ENCODE measurements at places on chromosomes 3 and 15.
A peak's percentile ranks its signal among the peaks of the same experiment; 100 is the strongest.

DNA sequence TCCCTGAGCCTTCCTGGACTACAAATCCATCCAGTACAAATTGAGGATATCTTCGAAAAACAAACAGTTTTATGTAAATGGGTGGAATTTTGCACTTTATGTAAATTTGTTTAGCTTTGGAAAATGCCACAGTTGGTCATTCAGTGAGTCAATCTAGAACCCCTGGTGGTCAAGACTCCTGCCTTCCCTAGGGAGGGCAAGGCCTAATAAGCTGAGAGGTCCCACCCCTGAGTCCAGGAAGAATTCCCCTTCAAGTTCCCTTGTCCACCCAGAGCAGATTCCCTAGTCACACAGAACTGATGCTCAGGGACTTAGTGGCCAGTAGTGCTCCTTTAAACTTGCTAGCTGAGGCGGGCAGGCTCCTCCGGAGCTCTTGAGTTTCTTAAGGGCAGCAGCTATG lies 6.1 kb upstream of the RUBCN start:
- no peak for DNase-seq

GRCh38 chr3:5663601-5664000 lies 476.1 kb downstream of the EDEM1 start:
- no peak for DNase-seq

- peak; percentile 77 for DNase-seq
These were observed 36.3 kb downstream of the CHST14 start for GRCh38 chr15:40506964-40507571.

GRCh38 chr3:150736903-150737832 lies 25.8 kb downstream of the SIAH2 start:
- no peak for DNase-seq

- DNase-seq, result no peak
These were observed 114.7 kb downstream of the ETFA start for GRCh38 chr15:76196269-76197231.

Data from activated T-cell treated with anti-CD3 and anti-CD28 coated beads, Interleukin-2, amount 50 U/mL, for 48 hours (primary cell).